ENCODE measurements at places on chromosomes 3 and 15. TPM values are rescaled to one million over a fixed set of nuclear protein-coding genes. Genes with fewer than 3 reads are reported as not detected.

Gene CCR3
- 0.09 TPM for total RNA-seq

Gene LRRC3B
- not detected for total RNA-seq

Gene PCLAF
- 20.8 TPM for total RNA-seq

Gene TRMT10C
- total RNA-seq = 10.0 TPM

Gene TMCO5A
- not detected for total RNA-seq

Gene GPR149
- not detected for total RNA-seq

Gene DLL4
- 0.16 TPM for total RNA-seq

Gene RPL15
- 2,429 TPM for total RNA-seq

Gene BCHE
- total RNA-seq = 10.4 TPM

Gene SUSD5
- total RNA-seq = 5.7 TPM

Gene DUOXA2
- total RNA-seq = not detected

Gene EFCC1
- total RNA-seq = under 0.01 TPM

Gene PDE8A
- 17.3 TPM for total RNA-seq

Gene CGNL1
- 0.16 TPM for total RNA-seq

Gene IGSF10
- 0.94 TPM for total RNA-seq

Gene NCEH1
- 6.0 TPM for total RNA-seq

Data from bronchial smooth muscle cell (primary cell).